Activated CD4-positive, alpha-beta T cell treated with anti-CD3 and anti-CD28 coated beads, Interleukin-2, Interleukin-6, amounts not matched to agents 100 ng/mL and 50 ng/mL, durations not matched to agents 16 hours and 8 hours (primary cell): ENCODE measurements at places on chromosomes 2 and 18.

DNA sequence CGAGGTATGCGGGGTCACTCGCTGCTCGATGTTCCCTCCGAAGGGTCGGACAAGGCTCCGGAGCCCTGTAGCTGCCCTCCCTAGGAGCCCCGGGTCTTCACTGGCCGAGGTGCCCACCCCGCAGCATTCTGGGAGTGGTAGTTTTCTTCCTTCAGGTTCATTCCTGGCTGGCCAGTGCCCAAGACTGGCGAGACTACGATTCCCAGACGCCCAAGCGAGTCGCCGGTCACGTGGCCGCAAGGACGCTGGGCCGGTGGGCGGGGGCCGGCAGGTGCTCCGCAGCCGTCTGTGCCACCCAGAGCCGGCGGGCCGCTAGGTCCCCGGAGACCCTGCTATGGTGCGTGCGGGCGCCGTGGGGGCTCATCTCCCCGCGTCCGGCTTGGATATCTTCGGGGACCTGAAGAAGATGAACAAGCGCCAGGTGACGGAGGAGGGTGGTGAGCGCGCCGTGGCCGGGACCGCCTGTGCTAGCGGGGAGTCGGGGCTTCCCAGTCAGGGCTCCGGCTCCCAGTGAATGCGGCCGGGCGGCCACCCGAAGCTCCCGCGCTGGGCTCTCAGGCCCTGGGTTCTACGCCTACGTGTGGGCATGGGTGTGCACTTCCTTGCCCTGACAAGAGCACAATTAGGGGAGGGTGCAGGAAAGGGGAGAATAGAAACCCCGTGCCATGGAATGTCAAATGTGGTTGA is at the start of gene SEC11C:
Gene SEC11C (plus strand): TSS at position 270 of the 687 bp plus-strand sequence. CDS start 65 bp downstream, at position 335.
- peak; percentile 97 for DNase-seq

GRCh38 chr2:146984014-146984413 is 860.8 kb upstream of the ACVR2A start:
- DNase-seq = no peak

DNA sequence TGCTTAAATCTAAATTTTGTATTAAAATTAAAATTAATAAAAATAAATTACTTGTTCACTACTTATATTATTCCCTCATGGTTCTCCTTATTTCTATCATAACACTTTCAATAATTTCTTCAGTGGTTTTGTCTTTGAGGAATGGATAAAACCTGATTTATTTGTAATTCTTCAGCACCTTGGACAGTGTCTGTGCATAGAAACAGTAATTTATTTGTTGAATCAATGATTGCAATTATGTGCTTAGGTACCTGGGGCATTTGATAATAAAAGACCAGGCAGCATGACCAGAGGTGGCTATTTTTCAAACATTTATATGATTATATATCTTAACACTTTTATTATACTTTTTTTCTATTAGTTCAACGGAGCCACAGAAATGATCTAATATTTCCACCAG is 1062.7 kb downstream of the DSC3 start:
- no peak for DNase-seq

DNA sequence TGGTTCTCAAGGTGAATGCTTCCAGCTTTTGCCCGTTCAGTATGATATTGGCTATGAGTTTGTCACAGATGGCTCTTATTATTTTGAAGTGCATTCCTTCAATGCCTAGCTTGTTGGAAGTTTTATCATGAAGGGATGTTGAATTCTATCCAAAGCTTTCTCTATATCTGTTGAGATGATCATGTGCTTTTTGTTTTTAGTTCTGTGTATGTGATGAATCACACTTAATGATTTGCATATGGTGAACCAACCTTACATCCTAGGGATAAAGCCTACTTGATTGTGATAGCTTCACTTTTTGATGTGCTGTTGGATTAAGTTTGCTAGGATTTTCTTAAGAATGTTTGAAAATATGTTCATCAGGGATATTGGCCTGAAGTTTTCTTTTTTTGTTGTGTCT is 112.1 kb downstream of the MBD2 start:
- DNase-seq = no peak

DNA sequence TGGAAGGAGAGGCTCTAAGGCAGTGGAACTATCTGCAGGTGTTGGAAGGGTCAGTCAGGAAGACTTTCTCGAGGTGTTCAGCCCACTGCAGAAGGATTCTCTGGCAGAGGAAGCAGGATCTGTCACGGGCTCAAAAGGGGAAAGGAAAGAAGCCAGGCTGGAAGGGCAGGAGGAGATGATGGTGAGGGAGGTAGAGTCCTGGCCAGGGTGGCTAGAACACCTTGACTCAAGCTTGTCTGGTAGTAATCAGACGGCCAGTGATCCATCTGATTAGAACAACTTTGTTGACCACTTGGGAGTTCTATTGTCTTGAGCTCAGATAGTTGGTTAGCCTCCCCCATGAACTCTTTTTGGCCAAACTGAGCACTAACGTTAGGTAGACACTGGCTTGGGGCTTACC is 9.7 kb upstream of the ATOH8 start:
- DNase-seq = no peak

- peak; percentile 43 for DNase-seq
These were observed 45.8 kb downstream of the PTPN2 start for GRCh38 chr18:12838178-12838634.
